ENCODE measurements at places on chromosomes 1 and 21.

- DNase-seq, result no peak
Observed at GRCh38 chr21:44332383-44332782, 6.8 kb downstream of the CFAP410 start.

DNA sequence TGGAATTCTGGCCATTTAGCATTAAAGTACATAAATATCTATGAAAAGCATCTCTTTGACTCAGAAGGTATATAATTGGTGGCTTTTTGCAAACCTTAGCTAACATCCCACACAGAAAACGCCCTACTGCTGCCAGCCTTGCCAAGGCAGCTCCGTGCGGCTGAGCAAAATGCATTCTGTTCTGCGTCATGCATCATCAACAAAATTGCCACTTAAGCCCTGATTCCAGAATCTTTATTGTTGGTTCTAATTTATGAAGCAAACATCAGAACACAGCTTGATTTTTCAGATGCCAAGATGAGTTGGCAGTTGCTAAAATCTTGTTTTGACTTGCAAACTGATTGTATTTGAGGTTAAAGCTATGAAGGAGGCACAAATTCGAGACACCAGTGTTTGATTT lies 314.9 kb upstream of the DEPDC1 start:
- no peak for DNase-seq

DNA sequence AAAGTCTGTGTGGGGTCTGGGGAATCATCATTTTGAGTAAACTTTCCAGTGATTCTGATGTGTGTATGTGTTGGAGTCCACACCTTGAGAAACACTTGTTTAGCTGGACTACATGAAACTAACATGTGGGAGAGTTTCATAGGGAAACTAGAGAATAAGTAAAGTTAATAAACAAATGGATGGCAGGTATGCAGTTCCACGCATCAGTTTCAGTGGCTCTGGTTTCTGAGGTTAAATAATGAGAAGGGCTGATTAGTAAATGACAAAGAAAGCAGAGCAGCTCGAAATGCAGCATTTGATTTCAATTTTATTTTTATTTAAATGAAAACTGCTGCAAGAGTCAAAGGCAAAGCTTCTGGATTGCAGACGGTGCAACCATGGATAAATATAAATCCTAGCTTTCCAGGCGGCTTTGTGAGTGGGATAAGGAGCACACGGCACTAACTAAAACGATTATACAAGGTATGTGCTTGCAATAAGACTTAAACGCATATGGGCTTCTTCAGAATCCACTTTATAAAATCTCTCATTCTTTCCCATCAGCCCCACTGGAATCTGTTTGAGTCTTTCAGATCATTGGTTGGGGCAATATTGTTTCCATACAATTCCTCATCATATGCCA lies 310.7 kb downstream of the PLPP3 start:
- DNase-seq, result no peak

DNA sequence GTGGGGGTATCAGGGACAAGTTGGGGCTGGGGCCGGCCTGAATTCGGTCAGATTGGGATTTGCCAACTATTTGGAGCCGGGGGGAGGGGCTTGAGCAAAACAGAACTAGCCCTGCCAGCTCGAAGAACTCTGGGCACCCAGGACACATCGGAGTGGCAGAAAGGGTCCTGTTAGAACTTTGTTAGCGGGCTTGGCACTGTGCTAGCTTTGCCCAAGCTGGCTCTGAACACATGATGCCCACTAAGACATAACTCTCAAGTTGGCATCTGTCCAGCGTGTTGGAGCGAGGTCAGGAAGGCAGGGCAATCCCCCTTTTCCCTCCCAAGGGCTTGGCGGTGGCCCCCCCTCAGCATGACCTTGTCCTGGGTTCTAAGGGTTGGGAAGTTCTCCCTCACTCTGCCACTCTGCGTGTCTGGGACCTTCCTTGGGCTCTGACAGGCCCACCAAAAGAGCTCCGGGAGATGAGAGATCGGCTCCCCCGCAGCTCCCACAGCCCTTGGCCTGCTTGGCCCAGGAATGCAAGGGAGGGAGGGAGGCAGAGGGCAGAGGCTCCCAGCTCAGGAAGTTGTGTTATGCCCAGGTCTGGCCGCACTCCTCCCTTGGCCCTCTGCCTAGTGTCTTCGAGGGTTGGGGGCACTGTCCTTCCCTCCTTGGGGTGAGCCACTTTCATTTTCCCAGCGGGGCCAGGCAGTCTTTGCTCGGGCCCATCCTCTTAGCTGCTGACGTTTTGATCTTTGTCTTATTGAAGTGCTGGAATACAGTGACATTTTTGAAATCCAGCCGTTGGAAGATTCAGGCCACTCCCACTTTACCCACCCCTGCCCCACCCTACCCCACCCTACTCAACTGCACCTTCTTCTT lies 1.2 kb downstream of the LMNA start:
- no peak for DNase-seq

DNA sequence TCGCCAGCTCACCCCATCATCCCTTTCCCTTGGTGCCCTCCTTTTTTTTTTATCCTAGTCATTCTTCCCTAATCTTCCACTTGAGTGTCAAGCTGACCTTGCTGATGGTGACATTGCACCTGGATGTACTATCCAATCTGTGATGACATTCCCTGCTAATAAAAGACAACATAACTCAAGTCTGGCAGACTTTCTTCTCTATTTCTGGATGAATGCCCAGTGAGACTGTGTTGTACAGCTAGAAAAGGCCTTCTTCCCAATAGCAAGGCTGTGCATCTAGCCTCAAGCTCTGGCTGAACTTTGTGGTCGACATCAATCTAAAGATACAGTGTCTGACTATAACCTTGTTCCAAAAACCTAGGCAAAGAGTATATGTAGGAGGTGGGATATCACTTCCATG lies 6.4 kb downstream of the IL24 start:
- no peak for DNase-seq
